ENCODE measurements at places on chromosomes 3 and 15. TPM values are rescaled to one million over a fixed set of nuclear protein-coding genes. Genes with fewer than 3 reads are reported as not detected.
A peak's percentile ranks its signal among the peaks of the same experiment; 100 is the strongest.

Gene SLCO2A1
- total RNA-seq: not detected

Gene GOLGA6D
- not detected for total RNA-seq

Gene TSPAN3
- 13.9 TPM for total RNA-seq

Gene GRIP2
- 0.08 TPM for total RNA-seq

Gene YEATS2
- total RNA-seq: 56.5 TPM

DNA sequence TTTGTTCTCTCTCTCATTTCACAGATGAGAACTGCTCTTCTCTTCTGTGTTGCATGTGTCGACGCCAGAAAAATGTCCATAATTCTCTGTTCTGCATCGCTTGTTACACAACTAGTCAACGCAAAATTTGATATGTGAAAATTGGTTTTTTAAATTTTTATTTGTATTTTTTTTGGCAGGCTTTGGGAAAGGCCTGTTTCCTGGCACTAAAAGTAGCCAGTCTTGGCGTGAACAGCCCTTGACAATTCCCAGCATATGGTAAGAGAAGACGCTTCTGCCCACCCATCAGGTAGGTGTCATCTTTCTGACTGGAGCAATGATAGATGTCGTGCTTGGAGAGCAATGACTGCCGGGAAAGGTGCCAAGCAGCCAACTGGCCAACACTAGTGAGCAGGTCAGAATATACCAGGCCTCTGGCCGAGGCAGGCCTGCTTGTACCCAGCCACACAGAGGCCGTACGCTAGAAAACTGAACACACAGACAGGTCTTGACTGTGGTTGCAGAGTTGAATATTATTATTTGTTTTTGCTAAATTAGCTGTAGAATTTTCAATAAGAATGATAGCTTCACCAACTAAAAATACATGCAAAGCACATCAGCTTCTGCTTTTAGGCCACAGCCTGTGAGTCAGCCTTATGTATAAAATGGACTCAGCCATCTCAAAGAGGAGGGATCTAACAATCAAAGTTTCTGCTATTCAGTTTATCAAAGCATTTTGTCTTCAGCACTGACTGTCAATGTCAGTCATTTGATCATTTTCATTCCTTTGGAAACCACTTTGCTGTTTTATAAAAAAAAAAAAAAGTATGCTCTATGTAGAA lies 837.5 kb downstream of the MCTP2 start:
- H3K4me1 ChIP-seq: no peaks in the 10 kb centered on the region
- no peaks in the 10 kb centered on the region for H3K36me3 ChIP-seq
- no peak overlapping the region for H3K4me3 ChIP-seq
- no peak overlapping the region for H3K27ac ChIP-seq

DNA sequence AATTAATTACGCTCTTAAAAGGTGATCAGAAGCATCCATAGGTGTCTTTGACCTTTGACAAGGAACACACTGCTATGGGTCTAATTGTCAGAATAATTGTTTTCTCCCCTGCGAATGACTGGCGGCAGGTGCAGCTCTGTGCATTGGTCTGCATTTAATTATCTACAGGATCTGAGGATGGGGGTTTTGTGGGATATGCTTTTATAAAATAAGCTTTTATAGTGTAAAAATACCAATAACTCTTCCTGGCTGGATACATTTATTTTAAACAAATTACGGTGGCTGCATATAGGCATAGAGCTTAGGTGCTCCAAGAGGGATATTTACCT lies 201.6 kb upstream of the RGMA start:
- H3K4me3 ChIP-seq: no peak overlapping the region
- peaks cover 17% of the 10 kb centered on the region for H3K27me3 ChIP-seq
- H3K4me1 ChIP-seq: no peaks in the 10 kb centered on the region

GRCh38 chr3:62167566-62168262 lies 205.6 kb downstream of the FEZF2 start:
- H3K27me3 ChIP-seq: no peaks in the 10 kb centered on the region
- H3K4me3 ChIP-seq: no peak overlapping the region
- H3K36me3 ChIP-seq: no peaks in the 10 kb centered on the region
- H3K4me1 ChIP-seq: peaks cover 7% of the 10 kb centered on the region

DNA sequence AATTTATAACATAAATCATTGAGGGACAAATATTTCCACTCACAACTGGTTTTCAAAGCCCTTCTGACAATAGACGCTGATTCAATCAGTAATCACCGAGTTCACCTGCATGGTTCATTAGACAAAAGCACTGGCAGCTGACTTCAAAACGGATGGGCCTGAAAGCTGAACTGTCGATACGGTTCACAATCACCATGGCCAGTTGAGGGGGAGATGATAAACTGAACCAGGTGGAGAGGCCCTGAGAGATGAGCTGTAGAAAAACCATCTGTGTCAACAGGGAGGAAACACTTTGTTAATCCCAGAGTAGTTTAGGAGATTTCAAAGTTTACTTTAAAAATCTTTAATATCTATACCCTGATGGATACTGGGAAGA lies 75.0 kb downstream of the PEX5L start:
- DNase-seq: no peak
- peaks cover 8% of the 10 kb centered on the region for H3K36me3 ChIP-seq
- H3K4me1 ChIP-seq: peaks cover 19% of the 10 kb centered on the region
- H3K4me3 ChIP-seq: no peak overlapping the region
- H3K27ac ChIP-seq: no peak overlapping the region

DNA sequence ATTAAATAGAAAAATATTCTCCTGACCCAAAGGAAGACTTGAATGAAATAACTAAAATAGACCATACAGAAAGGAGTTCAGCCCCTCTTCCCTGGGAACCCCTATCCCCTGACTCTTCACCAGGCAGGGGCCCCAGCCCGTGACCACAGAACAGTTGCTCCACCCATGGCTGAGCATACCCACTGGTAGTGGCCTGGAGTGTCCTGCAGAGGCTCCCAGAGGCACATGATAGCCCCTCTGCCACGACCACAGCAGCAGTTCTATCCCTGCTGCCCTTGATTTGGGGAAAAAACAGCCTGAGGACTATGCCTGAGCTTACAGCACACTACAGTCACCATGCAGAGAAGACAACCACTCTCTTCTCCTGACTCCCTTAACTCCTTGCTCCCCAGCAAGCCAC lies 31.8 kb downstream of the TTC14 start:
- no peaks in the 10 kb centered on the region for H3K36me3 ChIP-seq
- peaks cover 11% of the 10 kb centered on the region for H3K27me3 ChIP-seq
- H3K4me3 ChIP-seq: no peak overlapping the region
- H3K27ac ChIP-seq: no peak overlapping the region
- no peaks in the 10 kb centered on the region for H3K4me1 ChIP-seq
- DNase-seq: no peak

- H3K4me3 ChIP-seq: no peak overlapping the region
- DNase-seq: no peak
- H3K27me3 ChIP-seq: no peaks in the 10 kb centered on the region
These were observed 143.5 kb upstream of the CNTN4 start for GRCh38 chr3:1955170-1955569.

GRCh38 chr15:62498712-62499111 lies 333.6 kb upstream of the C2CD4B start:
- no peaks in the 10 kb centered on the region for H3K27me3 ChIP-seq
- no peaks in the 10 kb centered on the region for H3K4me1 ChIP-seq
- no peak overlapping the region for H3K4me3 ChIP-seq
- H3K27ac ChIP-seq: no peak overlapping the region
- no peaks in the 10 kb centered on the region for H3K36me3 ChIP-seq
- DNase-seq: no peak

GRCh38 chr3:14139771-14140170 lies 14.9 kb downstream of the TMEM43 start:
- DNase-seq: no peak
- H3K4me3 ChIP-seq: no peak overlapping the region
- H3K36me3 ChIP-seq: peaks cover 51% of the 10 kb centered on the region
- H3K27ac ChIP-seq: no peak overlapping the region
- H3K27me3 ChIP-seq: no peaks in the 10 kb centered on the region
- H3K4me1 ChIP-seq: peaks cover 32% of the 10 kb centered on the region

GRCh38 chr3:122502941-122503340 lies 11.8 kb downstream of the KPNA1 start:
- H3K4me3 ChIP-seq: no peak overlapping the region
- H3K27ac ChIP-seq: no peak overlapping the region
- peaks cover 26% of the 10 kb centered on the region for H3K4me1 ChIP-seq
- H3K36me3 ChIP-seq: peaks cover 9% of the 10 kb centered on the region
- no peak for DNase-seq

GRCh38 chr15:40046721-40047414 lies 7.9 kb upstream of the SRP14 start:
- DNase-seq: no peak
- no peaks in the 10 kb centered on the region for H3K27me3 ChIP-seq
- peak overlapping the region; percentile 91 for H3K27ac ChIP-seq
- peaks cover 65% of the 10 kb centered on the region for H3K4me1 ChIP-seq

DNA sequence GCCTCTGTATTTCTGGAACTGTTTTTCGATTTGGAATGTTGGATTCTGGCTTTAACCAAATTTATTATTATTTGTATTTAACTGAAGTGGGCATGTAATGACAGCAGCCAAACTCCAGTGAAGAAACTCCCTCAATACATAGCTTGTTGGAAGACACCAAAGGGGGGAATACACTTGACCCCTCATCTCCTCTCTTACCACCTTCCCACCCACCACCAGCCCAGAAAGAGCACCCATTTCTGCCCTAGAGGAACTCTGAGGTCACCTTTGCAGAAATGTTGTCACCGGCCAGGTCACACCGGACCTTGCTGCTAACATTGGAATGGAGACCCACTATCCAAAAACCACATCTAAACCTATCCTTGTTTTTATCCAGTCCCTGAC lies 58.6 kb upstream of the CA12 start:
- H3K27me3 ChIP-seq: no peaks in the 10 kb centered on the region
- H3K4me3 ChIP-seq: no peak overlapping the region
- peaks cover 33% of the 10 kb centered on the region for H3K4me1 ChIP-seq
- no peaks in the 10 kb centered on the region for H3K36me3 ChIP-seq

GRCh38 chr3:44529927-44530326 lies 25.1 kb upstream of the ZKSCAN7 start:
- H3K4me3 ChIP-seq: no peak overlapping the region
- peaks cover 7% of the 10 kb centered on the region for H3K27me3 ChIP-seq
- no peaks in the 10 kb centered on the region for H3K4me1 ChIP-seq
- H3K36me3 ChIP-seq: no peaks in the 10 kb centered on the region

DNA sequence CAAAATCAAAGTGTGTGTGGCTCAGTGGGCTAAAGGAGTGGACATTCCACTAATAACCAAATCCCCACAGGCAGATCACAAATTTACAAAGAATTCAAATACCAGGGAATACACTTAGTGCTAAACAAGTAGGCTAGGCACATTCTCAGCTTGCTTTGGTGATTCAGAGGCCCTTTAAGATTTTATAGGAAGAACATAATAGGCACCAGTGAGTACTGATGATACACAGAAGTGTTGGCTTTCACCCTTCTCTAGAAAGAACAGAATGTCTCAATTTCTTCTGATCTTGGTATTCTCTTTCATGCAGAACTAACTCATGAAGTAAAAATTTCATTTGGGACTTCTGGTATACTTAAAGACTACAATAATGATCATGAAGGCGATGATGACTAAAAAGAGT lies 55.0 kb downstream of the POLR2M start:
- no peaks in the 10 kb centered on the region for H3K4me1 ChIP-seq
- H3K27ac ChIP-seq: no peak overlapping the region
- no peaks in the 10 kb centered on the region for H3K36me3 ChIP-seq
- DNase-seq: no peak
- peaks cover 11% of the 10 kb centered on the region for H3K27me3 ChIP-seq

DNA sequence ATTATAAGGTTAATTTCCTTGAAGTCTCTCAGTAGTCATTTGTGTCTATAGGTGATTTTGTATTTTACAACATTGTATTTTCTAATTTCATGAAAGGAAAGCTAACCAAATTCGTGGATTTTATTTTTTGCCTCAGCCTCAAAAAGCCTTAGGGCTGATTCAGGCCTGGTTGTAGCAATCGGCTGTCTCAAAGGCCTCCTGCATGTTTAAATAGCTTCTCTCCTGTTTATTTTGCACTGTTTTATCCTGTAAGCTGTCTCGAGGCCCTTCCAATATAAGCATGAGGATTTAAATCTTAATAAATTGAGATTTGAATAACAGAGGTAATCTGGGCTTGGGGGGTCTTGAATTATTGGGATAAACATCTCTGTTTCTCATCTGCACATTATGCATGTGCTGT lies 51.7 kb upstream of the ICE2 start:
- peaks cover 44% of the 10 kb centered on the region for H3K36me3 ChIP-seq
- DNase-seq: no peak
- H3K27ac ChIP-seq: no peak overlapping the region
- H3K27me3 ChIP-seq: no peaks in the 10 kb centered on the region
- peaks cover 52% of the 10 kb centered on the region for H3K4me1 ChIP-seq
- no peak overlapping the region for H3K4me3 ChIP-seq

DNA sequence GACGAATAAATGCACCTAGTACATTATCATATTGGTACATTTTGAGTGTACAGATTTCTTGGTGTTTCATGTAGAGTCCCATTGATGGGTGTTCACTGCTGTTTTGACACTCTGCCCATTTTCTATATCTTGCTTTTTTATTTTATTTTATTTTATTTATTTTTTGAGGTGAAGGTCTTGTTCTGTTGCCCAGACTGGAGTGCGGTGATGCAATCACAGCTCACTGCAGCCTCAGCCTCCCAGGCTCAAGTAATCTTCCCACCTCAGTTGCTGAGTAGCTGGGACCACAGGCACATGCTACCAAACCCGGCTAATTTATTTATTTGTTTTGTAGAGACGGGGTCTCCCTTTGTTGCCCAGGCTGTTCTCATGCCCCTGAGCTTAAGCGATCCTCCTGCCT lies 44.2 kb downstream of the DNAJC13 start:
- no peaks in the 10 kb centered on the region for H3K4me1 ChIP-seq
- peaks cover 48% of the 10 kb centered on the region for H3K36me3 ChIP-seq
- DNase-seq: no peak

DNA sequence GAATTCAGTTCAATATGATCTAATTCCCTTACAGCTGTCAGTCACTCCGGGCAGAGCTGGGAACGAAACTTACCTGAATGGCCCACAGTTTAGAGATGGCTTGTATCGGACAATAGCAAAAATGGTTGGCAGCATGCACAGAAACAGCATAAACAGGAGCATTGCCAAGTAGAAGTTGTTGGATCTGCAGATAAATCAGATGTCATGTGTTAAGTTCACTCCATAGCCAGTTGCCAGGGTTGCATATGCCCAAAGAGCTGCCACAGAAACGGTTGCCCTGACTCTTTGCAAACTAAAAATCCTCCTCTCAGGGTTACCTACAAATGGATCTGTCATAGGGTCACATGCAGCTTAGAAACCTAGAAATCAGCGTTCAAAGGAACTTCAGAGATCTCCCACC lies 15.4 kb upstream of the STARD5 start:
- H3K36me3 ChIP-seq: no peaks in the 10 kb centered on the region
- H3K4me3 ChIP-seq: no peak overlapping the region
- no peak for DNase-seq
- no peaks in the 10 kb centered on the region for H3K4me1 ChIP-seq
- H3K27me3 ChIP-seq: peaks cover 9% of the 10 kb centered on the region
